ENCODE measurements at places on chromosomes 2 and 18.

DNA sequence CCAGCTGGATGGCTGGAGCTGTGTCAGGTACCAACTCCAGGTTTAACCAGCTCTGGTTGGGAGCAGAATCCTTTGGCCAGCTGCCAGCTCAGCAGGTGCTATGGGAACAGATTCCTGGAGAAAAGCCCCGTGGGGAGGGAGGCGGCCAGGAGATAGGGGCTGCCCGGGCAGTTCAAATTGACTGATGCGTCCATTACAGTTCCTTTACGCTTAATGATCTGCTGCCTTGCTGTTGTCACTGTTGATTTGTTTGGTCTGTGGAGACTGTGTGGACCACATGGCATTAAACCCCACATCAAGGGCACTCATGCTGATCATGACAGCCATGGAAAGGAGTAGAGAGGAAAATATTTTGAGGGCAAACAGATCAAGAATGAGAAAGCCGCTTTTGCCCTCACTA lies 200.0 kb downstream of the TSN start:
- DNase-seq = no peak

DNA sequence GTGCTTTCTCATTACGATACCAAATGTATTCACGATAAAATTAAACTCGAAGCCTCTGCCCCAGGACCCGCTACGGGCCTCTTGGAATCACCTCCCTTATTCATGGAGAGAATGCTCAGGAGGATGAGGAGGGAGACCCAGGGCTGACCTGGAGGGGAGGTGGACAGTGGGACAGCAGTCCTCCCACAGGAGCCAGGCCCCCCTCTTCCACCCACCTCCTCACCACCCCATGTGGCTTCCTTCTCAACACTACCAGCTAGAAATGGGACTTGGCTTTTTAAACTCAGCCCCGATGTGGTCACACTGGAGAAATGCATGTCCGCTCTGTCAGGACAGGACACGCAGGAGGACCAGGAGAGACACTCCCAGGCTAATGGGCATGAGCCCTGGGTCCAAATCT lies 147.9 kb upstream of the ID2 start:
- no peak for DNase-seq

GRCh38 chr2:29014811-29015421 lies 33.8 kb downstream of the TOGARAM2 start:
- DNase-seq = no peak

GRCh38 chr2:210230518-210230917 lies 5.3 kb upstream of the ACADL start:
- DNase-seq = no peak

- DNase-seq = no peak
Measured at GRCh38 chr2:39033980-39034379, 86.9 kb downstream of the SOS1 start.

Data from stimulated activated CD4-positive, alpha-beta T cell treated with anti-CD3 and anti-CD28 coated beads, Interleukin-1b, Interleukin-23, amount 100 ng/mL, for 1 hour (primary cell).